ENCODE measurements at places on chromosomes 12 and 14.
A peak's percentile ranks its signal among the peaks of the same experiment; 100 is the strongest.

- peaks cover 43% of the 10 kb centered on the region for H3K36me3 ChIP-seq
- DNase-seq: no peak
- peak overlapping the region; percentile 72 for H3K27ac ChIP-seq
- H3K27me3 ChIP-seq: no peaks in the 10 kb centered on the region
Observed at GRCh38 chr12:123199936-123200335, 33.0 kb downstream of the MPHOSPH9 start.

GRCh38 chr14:32682214-32682613 lies 256.5 kb upstream of the NPAS3 start:
- no peak overlapping the region for H3K27ac ChIP-seq
- no peaks in the 10 kb centered on the region for H3K4me1 ChIP-seq
- no peak for DNase-seq
- no peaks in the 10 kb centered on the region for H3K27me3 ChIP-seq
- H3K4me3 ChIP-seq: no peak overlapping the region

DNA sequence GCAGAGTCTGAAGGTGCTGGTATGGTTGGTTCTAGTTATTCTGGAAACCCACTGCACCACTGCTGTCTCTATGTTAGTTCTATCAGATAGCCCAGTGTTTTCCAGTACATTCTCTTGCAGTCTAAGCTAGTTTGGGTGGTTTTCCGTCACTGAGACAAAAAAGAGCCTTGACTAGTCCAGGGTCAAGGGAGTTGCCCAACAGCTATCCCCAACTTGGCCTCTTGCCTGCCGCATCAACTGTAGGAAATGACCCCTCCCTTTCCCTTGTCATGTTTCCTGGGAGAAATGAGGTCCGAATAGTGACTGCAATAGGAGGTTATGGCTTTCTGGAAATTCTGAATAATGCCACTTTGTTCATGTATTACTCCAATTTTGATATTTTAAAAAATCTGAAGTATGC lies 160.4 kb downstream of the EFCAB11 start:
- no peaks in the 10 kb centered on the region for H3K4me1 ChIP-seq
- no peaks in the 10 kb centered on the region for H3K36me3 ChIP-seq
- no peak for DNase-seq
- H3K4me3 ChIP-seq: no peak overlapping the region
- no peak overlapping the region for H3K27ac ChIP-seq

DNA sequence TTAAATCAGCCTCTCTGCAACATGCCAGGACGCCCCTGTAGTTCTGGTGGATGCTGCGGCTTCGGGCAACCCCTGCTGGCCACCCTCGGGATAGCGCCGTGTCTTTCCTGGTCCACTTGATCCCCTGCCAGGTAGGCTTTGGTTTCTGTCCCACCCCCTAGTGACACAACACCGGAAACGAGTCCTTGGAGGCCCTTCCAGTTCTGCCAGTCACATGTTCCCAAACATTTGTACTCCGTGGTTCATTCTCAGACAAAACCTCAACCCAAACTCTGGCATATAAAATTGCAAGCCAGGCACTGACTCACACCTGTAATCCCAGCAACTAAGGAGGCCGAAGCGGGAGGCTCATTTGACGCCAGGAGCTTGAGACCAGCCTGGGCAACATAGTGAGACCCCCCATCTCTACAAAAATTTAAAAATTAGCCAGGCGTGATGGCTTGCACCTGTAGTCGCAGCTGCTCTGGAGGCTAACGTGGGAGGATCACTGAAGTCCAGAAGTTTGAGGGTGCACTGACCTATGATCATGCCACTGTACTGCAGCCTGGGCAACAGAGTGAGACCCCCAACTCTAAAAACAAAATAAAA lies 37.0 kb downstream of the RASAL1 start:
- no peaks in the 10 kb centered on the region for H3K27me3 ChIP-seq
- H3K4me1 ChIP-seq: peaks cover 21% of the 10 kb centered on the region
- no peak overlapping the region for H3K4me3 ChIP-seq
- H3K36me3 ChIP-seq: no peaks in the 10 kb centered on the region
- H3K27ac ChIP-seq: peak overlapping the region; percentile 70

- no peak for DNase-seq
- H3K4me3 ChIP-seq: no peak overlapping the region
- peaks cover 60% of the 10 kb centered on the region for H3K36me3 ChIP-seq
- no peaks in the 10 kb centered on the region for H3K27me3 ChIP-seq
Observed at GRCh38 chr12:123655420-123655819, 15.5 kb upstream of the TCTN2 start.

- no peak overlapping the region for H3K27ac ChIP-seq
- DNase-seq: peak; percentile 14
- H3K27me3 ChIP-seq: no peaks in the 10 kb centered on the region
- H3K4me3 ChIP-seq: no peak overlapping the region
Observed at GRCh38 chr12:116955382-116956021, 44.8 kb downstream of the FBXW8 start.

GRCh38 chr14:78950649-78951048 lies 780.5 kb downstream of the NRXN3 start:
- peaks cover 5% of the 10 kb centered on the region for H3K27me3 ChIP-seq
- H3K4me3 ChIP-seq: no peak overlapping the region
- H3K27ac ChIP-seq: no peak overlapping the region
- no peaks in the 10 kb centered on the region for H3K36me3 ChIP-seq
- H3K4me1 ChIP-seq: no peaks in the 10 kb centered on the region

GRCh38 chr14:69259168-69259526 lies 811 bp upstream of the GALNT16 start:
- no peak overlapping the region for H3K27ac ChIP-seq
- no peak overlapping the region for H3K4me3 ChIP-seq
- H3K4me1 ChIP-seq: peaks cover 7% of the 10 kb centered on the region
- DNase-seq: no peak
- H3K36me3 ChIP-seq: no peaks in the 10 kb centered on the region
- peaks cover 49% of the 10 kb centered on the region for H3K27me3 ChIP-seq
